CD4-positive, alpha-beta memory T cell (primary cell): ENCODE measurements at places on chromosomes 4 and X. TPM values are rescaled to one million over a fixed set of nuclear protein-coding genes. Genes with fewer than 3 reads are reported as not detected.

DNA sequence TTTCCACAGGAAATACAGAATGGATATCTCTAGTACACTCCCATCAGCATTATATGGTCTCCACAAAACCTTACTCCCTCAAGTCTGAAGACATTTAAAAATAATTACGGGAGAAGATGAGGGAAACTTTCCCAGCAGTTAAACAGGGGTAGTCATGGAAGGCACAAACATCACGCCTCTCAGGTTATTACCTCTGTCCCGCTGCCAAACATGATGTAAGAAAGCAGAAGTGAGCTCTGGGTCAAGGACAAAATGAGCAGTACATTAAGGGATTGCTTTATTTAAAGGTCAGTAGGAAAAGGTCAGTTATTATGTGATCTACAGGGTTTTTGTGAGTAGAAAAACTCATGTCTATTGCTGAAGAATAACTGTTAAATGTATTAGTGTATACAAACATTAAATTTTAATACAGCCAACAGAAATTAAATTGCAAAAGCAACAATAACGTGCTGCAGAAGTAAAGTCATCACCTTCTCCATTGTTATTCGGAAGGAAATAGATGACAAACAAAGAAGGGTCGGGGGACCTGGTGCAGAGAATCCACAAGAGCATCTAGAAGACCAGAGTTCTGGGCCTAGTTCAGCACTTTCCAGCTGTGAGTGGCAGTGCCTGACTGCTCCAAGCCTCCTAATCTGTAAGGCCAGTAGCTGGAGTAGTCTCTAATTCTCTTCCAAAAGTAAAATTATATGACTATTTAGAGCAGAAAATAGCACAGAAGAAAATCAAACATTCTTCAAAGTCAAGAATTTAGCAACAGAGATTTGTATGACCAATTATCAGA is 171.2 kb downstream of the PPP3CA start:
- H3K27ac ChIP-seq = no peak overlapping the region
- H3K27me3 ChIP-seq = no peaks in the 10 kb centered on the region
- no peaks in the 10 kb centered on the region for H3K36me3 ChIP-seq
- no peaks in the 10 kb centered on the region for H3K4me1 ChIP-seq

GRCh38 chr4:176858839-176859238 is 66.1 kb upstream of the VEGFC start:
- H3K4me3 ChIP-seq = no peak overlapping the region
- H3K36me3 ChIP-seq = no peaks in the 10 kb centered on the region
- H3K27ac ChIP-seq = no peak overlapping the region

- no peak overlapping the region for H3K4me3 ChIP-seq
- no peaks in the 10 kb centered on the region for H3K4me1 ChIP-seq
- no peaks in the 10 kb centered on the region for H3K27me3 ChIP-seq
- H3K27ac ChIP-seq = no peak overlapping the region
These were observed 246.3 kb upstream of the TAPT1 start for GRCh38 chr4:16472537-16472936.

DNA sequence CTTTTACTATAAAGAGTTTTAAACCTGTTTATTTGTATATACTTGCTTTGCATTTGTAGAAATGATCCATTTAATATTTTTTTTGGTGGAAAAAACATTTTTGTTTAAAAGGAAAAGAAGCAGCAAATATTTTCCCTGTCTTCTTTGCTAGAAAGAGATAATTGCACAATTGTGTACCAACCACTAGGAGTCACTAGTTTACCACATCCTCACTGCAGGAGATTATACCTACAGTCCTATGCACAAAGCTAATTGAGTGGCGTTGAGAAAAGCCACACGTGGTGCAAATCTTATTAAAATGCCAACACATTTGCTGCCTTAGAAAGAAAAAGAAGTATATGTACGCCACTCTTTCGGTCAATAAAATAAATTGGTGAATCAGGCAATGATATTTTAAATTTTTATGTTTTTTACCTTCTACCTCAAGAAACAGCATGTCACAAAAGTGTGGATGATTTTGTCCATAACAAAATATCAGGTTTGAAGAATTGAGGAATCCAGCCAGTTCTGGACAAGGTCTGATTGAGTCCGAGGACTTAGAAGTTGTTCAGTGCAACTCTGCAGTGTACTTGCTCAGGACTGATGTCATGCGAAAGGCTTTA is 102.9 kb downstream of the GRXCR1 start:
- no peak overlapping the region for H3K4me3 ChIP-seq
- DNase-seq = no peak
- H3K27ac ChIP-seq = no peak overlapping the region
- no peaks in the 10 kb centered on the region for H3K27me3 ChIP-seq
- no peaks in the 10 kb centered on the region for H3K36me3 ChIP-seq

DNA sequence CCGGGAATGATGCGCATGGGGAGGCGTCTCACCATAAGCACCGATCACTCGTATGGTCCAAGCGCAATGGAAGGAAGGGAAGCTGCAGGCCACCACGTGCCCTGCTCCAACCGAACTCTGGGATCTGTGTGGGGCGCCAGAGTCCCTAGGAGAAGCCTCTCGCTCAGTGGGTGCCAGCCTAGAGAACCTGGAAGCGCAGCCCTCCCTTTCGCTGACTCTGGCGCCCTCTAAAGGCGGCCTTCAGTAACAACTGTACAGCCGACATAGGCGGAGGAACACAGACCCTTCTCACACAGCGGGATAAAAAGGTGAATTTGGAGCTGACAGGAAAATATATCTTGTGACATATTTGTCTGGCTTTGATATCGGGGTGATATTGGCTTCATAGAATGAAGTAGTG is 76.0 kb downstream of the INTS6L start:
- no peak overlapping the region for H3K4me3 ChIP-seq
- H3K4me1 ChIP-seq = no peaks in the 10 kb centered on the region
- DNase-seq = peak; percentile 36
- no peak overlapping the region for H3K27ac ChIP-seq
- H3K36me3 ChIP-seq = no peaks in the 10 kb centered on the region
- H3K27me3 ChIP-seq = no peaks in the 10 kb centered on the region

Gene ZXDA
- 3.3 TPM for polyA plus RNA-seq

Gene SLC25A31
- polyA plus RNA-seq = not detected

Gene HSPA4L
- polyA plus RNA-seq = not detected

Gene ASB11
- polyA plus RNA-seq = not detected

- peak within 1 kb of the TSS; percentile 38 for H3K27ac ChIP-seq
- H3K27me3 ChIP-seq = no peaks in the 10 kb centered on the region
- H3K36me3 ChIP-seq = no peaks in the 10 kb centered on the region
- peak; percentile 46 for DNase-seq
- peak within 1 kb of the TSS; percentile 28 for H3K4me3 ChIP-seq
These were observed at the start of gene RTL5 for GRCh38 chrX:72131317-72132294. RTL5 (minus strand) TSS chrX:72131915.

GRCh38 chrX:66915893-66916292 is 277.0 kb upstream of the EDA2R start:
- no peaks in the 10 kb centered on the region for H3K27me3 ChIP-seq
- no peak for DNase-seq
- no peaks in the 10 kb centered on the region for H3K36me3 ChIP-seq

GRCh38 chrX:17459008-17459611 is 84.1 kb downstream of the NHS start:
- H3K4me3 ChIP-seq = no peak overlapping the region
- H3K27me3 ChIP-seq = no peaks in the 10 kb centered on the region
- H3K4me1 ChIP-seq = no peaks in the 10 kb centered on the region
- no peaks in the 10 kb centered on the region for H3K36me3 ChIP-seq
- no peak overlapping the region for H3K27ac ChIP-seq
- DNase-seq = no peak

DNA sequence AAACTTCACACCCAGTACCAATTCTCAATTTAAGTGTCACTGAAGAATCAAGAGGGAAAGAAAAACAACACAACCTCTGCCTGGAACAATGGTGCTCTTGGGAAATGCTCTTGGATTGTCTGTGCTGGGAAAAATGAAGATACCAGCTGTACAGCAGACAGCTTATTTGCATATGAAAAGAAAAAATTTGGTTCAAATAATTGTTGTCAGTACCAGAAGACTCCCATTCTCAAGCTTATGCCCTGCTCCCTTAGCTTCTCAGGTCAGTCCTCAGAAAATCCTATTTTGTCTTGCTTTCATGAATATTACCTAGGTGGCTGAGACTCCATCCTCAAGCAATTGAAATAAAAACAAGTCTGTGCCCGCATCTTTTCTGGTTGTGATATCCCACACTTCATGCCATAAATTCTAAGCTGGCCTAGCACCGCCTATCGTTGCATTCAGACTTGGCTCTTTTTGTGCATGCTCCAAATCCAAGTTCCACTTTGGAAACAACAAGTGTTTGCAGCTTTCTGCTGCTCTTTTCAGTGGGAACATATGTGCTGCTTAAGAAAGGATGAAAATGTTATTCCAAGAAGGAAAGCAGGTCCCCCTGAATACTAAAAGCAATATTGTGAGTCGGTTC is 431.6 kb downstream of the INPP4B start:
- no peak for DNase-seq
- H3K36me3 ChIP-seq = no peaks in the 10 kb centered on the region
- peaks cover 47% of the 10 kb centered on the region for H3K4me1 ChIP-seq
- no peak overlapping the region for H3K4me3 ChIP-seq
- H3K27me3 ChIP-seq = no peaks in the 10 kb centered on the region
- H3K27ac ChIP-seq = no peak overlapping the region
